Activated CD4-positive, alpha-beta T cell treated with anti-CD3 and anti-CD28 coated beads, Interleukin-10, Interleukin-2, amounts not matched to agents 100 ng/mL and 50 ng/mL, durations not matched to agents 16 hours and 8 hours (primary cell): ENCODE measurements at places on chromosomes 7 and 10.

- DNase-seq, result no peak
These were observed 842.5 kb downstream of the GRID1 start for GRCh38 chr10:85524001-85524666.

DNA sequence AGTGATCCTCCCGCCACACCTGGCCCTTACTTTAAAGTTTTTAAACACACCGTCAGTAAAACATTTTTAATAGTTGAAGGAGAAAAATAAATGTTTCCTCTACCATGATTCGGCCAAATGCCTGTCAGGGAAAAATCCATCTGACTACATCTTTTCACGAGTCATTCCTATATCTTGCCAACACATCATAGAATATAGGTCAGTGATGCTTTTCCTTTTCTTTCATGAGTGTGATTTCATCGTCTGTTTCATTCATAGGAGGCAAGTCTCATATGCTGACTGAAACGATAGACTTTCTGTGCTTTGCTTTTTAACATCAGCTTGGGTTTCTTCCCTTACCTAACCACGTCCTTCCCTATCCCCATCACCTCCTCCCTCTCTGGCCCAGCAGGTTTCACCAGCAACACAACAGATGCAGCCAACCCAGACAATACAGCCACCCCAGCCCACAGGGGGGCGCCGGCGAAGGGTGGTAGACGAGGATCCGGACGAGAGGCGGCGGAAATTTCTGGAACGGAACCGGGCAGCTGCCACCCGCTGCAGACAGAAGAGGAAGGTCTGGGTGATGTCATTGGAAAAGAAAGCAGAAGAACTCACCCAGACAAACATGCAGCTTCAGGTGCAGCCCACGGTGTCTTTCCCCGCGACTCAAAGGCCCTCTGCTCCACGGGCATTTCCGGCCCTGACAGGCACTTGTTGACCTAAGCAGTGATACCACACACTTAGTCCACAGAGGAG is 149.2 kb downstream of the TRIL start:
- no peak for DNase-seq

GRCh38 chr7:18708204-18708603 is 212.7 kb downstream of the HDAC9 start:
- DNase-seq, result no peak

- DNase-seq, result no peak
These were observed 97.7 kb downstream of the CACNA2D1 start for GRCh38 chr7:82345886-82346285.

GRCh38 chr10:89360157-89360556 is 17.7 kb upstream of the IFIT1B start:
- DNase-seq, result no peak

DNA sequence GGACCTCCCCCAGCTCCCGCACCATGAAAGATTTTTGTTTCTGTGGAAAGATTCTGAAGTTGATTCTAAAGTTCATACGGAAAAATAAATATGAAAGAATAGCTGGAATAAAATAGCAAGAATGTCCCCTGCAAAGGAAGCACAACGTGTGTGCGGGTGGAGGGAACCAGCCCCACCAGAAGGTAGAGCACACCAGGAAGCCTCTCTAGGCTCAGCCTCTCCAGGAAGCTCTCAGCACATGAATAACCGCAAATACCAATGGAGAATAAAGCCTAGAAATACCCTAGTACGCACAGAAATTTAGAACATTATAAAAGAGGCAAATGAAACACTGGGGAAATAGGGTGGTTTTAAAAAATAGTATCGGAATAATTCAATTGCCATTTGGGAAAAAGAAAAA is 24.6 kb upstream of the FAM170B start:
- DNase-seq, result no peak

DNA sequence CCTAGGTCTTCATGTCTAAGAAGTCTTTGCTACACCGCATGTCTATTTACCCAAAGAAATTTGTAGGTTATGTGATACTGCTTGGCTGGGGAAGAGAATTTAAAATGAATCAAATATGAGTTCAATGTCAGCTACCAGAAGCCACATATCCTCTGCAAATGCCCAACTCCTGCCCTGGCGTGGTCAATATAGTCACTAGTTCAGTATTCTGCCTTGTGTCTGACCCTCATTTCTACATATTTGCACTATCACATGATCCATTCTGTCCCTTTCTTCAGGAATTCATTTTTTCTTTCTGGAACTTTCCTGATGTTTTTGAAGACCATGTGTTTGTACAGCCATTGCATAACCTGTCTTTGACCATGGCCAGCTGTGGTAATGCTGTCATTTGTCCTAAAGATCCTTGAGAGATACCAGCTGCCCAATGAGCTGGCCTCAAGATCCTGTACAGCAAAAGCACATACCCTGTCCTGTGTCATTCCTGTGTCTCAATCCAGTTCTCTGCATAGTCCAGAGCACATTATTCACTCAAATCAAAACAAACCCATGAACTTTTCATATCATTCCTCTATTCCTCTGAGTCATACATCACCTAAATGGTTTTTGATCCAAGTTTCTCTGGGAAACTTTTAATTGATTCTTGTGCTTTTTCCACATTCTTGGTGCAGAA is 524.5 kb downstream of the PARD3 start:
- DNase-seq, result no peak

GRCh38 chr10:28839600-28840007 is 162.3 kb downstream of the BAMBI start:
- no peak for DNase-seq

- no peak for DNase-seq
These were observed 218.8 kb downstream of the ZWINT start for GRCh38 chr10:56142092-56142728.

DNA sequence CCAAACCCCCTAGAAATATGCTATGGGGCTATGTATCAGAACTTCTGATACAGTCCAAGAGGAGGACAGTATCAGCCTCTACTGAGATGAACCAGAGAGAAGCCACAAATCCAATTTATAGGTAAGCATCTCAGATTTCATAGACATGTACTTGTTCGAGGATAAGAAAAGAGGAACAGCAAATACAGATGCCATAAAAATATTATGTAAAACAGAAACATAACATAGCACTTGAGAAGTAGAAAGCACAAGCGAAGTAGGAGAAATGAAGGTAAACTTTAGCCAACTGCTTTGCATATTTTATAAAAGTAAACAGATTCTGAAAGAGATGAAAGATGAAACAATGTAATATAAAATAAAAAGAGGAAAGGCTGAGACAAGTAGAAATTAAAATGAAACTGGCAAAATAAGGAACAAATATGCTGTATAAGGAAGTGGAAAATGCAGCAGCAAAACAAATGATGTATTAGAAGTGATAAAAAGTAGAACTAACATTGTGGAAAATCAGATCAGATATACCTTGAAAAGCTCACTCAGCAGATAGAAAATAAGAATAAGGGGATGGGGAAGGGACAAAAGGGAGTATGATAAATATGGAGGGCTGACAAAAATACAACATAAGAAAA is 135.1 kb downstream of the SKAP2 start:
- no peak for DNase-seq

- no peak for DNase-seq
These were observed 1072.2 kb downstream of the GATA3 start for GRCh38 chr10:9126728-9127127.

- DNase-seq, result no peak
These were observed 163.8 kb downstream of the PRPF18 start for GRCh38 chr10:13750299-13751190.

DNA sequence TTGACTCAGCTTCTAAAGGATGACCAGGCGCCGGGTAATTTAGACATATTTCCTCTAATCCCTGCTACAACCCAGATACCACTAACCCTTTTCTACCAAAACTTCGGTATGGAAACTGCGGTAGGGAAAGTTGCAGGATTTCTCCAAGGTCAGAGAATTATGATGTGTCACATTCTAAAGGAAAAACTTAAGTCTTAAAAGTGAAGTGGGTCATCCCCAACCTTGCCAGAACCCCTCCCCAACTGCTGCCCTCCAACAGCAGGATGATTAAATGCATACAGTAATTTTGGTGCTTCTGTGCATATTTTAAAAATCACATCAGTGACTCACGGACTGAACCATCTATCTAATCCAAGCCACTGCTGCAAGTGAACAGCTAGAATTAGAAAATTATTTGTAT is 52.7 kb downstream of the GRB10 start:
- no peak for DNase-seq

DNA sequence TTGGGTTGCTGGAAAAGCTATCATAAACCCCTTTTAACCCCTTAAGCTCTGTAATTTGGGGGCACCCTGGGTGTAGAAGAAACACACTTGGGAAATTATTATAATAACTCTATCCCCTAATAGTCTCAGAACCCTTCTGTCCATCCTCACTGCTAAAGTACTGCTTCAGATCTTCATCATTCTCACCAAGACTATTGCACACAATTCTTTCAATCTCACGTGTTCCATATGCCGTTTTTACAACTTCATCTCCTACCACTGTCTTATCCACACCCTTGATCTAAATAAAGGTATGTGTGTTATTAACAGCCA is 15.8 kb downstream of the ANKRD22 start:
- DNase-seq, result no peak

GRCh38 chr10:554182-554848 is 135.2 kb downstream of the DIP2C start:
- no peak for DNase-seq
